Cortex of kidney (tissue), 1 donor: ENCODE measurements at places on chromosomes 12 and 14.

GRCh38 chr14:89302396-89302950 lies 114.6 kb downstream of the FOXN3 start:
- no peak for DNase-seq

DNA sequence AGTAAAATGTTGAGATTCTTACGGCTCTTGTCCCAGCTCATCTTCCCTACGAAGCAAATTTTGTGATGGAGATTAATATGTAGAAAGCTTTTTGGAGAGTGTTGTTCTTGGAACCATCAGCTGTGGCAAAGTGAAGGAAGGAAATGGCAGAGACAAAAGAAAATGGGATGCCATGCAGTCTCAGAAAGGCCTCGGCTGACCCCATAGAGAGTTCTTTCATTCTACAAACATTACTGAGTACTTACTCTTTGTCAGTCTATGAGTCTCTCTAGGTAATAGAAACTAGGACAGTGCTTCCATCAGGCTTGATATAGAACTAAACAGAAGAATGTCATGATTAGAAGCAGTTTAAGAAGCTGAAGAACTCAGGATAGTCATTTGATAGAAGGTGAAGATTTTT lies 134.1 kb downstream of the PLEKHA5 start:
- no peak for DNase-seq

DNA sequence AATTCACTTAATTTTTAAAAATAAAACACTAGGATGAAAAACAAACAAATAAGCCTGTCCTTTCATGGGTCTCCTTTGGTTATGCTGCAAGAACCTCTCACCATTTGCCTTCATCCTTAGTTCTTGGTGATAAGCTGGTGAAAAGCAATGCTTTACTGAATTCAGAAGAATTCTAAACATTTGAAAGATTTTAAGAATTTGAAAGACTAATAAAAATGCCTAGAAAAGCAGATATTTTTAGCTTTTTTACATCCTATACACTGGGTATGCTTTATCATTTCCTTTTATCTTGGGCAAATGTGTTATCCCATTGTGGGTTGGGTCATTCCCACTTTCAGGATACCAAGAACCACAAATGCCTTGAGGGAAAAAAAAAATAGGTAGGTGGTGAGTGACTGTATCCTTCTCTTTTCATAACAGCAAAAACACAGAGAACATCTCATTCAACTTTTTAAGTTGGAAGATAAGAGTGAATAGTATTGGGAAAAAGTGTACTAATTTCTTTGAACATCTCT lies 197.1 kb upstream of the ABCD2 start:
- DNase-seq = no peak

- DNase-seq = no peak
These were observed 26.5 kb downstream of the ZBTB42 start for GRCh38 chr14:104827177-104828055.

- no peak for DNase-seq
These were observed 99.2 kb downstream of the GCH1 start for GRCh38 chr14:54803396-54803795.

GRCh38 chr12:43210485-43211192 lies 341.4 kb downstream of the ADAMTS20 start:
- DNase-seq = no peak

- no peak for DNase-seq
These were observed 6.3 kb downstream of the MSI1 start for GRCh38 chr12:120362516-120363273.

DNA sequence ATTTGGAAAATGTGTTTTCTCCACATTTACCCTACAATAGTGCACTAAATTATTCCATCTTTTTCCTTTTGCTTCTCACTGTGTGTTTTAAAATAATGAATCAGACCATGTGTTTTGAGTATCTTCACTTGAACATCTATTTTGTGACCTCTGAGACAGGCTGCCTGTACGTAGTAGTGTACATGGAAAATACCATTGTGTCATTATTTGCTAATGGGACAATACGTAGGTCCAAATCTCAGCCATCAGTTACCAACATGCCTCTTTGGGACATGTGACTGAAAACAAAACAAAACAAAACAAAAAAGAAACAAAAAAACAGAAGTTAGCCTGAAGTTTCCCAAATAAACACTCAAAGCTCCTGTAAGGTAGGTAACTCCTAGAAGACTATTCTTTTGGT lies 7.1 kb upstream of the MYF6 start:
- DNase-seq = no peak

GRCh38 chr12:47980197-47980596 lies 16.8 kb downstream of the TMEM106C start:
- DNase-seq = no peak

DNA sequence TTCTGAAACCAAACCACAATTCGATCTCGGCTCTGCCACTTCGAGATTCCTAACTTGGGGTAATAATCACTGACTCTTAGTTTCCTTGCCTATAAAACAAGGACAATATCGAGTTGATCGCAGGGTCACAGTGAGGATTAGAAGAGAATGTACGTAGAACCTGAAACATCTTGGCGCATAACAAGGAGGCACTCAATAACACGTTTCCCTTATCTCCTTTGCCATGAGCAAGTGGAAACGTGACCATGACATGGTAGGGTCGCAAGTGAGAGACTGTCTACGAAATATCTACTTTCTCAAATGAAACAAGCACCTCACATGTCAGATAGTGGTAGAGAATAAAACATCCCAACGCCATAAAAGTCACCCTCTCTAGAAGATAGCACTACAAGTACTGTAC lies 2.3 kb downstream of the DICER1 start:
- DNase-seq = no peak

GRCh38 chr12:17358835-17359234 lies 731.2 kb downstream of the RERGL start:
- DNase-seq = no peak

- DNase-seq = no peak
These were observed 11.7 kb downstream of the CCER1 start for GRCh38 chr12:90943255-90943654.

GRCh38 chr14:90301668-90302090 lies 30.1 kb downstream of the NRDE2 start:
- no peak for DNase-seq

GRCh38 chr12:114684098-114684869 lies at the start of gene TBX3:
TSS of gene TBX3 (minus strand) at chr12:114684175. CDS start at chr12:114683200, 975 bp downstream.
- peak; percentile 22 for DNase-seq

DNA sequence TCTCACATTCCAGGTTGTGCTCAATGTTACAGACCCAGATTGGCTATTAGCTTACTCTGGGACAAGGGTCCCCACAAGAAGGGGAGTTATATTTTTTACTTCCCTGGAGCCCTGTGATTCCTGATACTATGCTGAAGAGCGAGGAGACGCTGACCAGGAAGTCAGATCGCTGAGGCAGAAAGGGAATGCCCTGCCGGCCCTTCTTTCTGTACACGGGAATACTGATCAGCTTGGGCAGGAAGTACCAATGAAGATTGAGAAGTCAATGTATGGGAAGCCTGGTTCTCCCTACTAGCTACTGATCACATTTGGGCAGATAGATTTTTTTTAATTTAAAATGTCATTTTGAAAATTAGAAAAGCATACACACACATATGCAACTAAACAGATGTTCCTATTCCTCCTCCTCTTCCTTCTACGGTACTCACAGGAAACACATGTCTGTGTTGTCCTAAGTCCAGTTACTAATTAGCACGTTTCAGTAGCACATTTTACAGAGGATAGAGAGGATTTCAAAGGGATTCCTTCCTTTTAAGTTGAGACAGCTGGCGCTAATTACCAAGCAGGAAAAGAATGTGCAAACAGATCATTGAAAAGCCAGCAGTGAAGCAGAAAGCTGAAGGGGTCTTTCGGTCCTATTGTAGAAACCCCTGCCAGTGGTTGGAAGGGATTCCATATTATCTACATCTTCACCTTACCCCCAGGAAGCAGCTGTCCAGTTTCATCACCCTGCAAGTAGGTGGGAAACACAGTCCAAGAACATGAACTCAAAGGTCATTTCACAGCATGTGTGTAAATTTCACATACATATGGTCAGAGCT lies 292.4 kb downstream of the DUSP6 start:
- DNase-seq = no peak

GRCh38 chr12:97452230-97452629 lies 10.4 kb upstream of the RMST start:
- DNase-seq = no peak

DNA sequence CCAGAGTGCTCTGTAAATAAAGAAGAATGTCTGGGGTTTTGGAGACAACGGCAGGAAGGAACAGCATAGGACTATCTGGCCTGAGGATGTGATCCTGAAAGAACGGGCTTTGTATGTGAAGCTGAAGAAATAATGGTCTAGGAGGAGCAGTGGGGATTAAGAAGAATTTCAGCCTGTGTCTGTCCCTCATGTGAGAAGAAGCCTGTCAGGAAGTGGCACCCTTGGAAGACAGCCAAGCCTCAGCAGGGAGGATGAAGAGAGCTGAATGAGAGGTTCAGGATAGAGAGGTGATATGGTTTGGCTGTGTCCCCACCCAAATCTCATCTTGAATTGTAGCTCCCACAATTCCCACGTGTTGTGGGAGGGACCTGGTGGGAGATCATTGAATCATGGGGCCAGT lies 56.9 kb upstream of the TCL1A start:
- DNase-seq = no peak

DNA sequence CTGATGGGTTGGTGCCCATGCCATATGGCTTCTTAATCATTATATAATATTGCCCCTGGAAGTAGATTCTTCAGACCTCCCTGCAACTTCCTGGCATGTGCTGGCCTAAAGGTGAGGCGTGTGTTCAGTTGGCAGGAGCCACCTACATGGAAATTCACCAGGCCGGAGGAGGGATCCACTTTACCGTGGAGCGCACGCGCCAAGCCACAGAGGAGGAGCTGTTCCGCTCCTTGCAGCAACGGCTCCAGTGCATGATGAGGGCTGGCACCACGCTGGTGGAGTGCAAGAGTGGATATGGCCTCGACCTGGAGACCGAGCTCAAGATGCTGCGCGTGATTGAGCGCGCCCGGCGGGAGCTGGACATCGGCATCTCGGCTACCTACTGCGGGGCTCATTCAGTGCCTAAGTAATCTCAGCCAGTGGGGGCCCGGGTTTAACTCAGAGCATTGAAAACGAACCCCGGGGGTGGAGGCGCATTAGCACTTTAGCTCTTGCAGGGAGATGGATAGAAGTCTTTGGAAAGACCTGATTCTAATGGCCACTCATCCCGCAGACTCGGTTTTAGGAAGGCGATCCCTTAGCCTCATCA lies 13.5 kb downstream of the AMDHD1 start:
- no peak for DNase-seq

GRCh38 chr12:30965613-30965985 lies 39.1 kb downstream of the TSPAN11 start:
- DNase-seq = no peak

GRCh38 chr14:103880348-103881267 lies 33.2 kb upstream of the PPP1R13B start:
- no peak for DNase-seq

GRCh38 chr12:30774599-30774998 lies 19.8 kb upstream of the CAPRIN2 start:
- DNase-seq = no peak
